CD4-positive, CD25-positive, alpha-beta regulatory T cell (primary cell): ENCODE measurements at places on chromosomes 2 and 18.

DNA sequence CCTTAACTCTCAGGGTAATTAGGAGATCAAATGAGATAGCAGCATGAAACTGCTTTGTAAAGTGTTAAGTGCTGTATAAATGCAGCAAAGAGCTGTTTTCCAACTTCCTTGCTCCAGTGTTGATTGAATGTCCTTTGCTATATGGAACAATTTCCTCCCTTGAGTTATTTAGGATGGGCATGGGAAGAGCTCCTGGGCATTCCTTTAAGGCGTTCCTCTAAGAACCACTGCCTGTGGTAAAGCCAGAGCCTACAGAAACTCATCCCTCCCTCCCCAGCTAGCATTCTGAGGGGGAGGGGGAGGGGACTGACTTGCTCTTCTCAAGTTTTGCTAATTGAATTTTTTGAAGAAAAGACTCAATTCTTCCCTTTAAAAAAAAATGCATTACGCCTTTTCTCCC lies 1.4 kb downstream of the AKAIN1 start:
- no peak for DNase-seq

DNA sequence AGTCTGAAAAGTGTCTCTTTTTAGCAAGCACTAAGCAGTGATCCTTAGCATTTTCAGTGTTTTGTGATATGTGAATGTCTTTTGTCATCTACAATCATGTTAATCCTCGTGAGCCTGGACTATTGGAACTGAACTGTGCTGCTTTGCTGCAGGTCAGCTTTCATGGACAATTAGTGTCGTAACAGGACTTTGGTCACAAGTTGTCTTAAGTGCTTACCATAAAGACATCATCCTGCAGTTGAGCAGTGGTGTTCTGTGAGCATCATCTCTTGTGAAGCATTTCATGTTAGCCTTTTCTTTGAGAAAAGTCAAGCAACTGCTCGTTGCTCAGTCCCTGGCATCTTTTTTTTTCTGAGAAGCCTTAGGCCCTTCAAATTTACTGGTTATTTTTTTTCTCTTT lies 135.9 kb downstream of the ZNF407 start:
- DNase-seq = no peak

DNA sequence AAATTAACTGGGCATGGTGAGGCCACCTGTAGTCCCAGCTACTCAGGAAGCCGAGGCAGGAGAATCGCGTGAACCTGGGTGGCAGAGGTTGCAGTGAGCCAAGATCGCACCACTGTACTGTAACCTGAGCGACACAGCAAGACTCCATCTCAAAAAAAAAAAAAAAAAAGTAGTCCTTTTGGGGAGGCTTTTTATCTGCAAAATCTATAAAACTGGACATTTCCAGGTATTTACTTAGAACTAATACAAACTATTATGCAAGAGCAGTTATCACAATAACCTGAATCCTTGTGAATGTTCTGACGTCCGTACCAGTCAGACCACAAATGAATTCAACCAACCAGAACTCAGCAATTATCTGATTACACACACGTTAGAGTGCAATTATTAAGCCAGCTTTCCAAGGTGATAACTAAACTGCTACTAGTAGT lies 8.8 kb upstream of the RAPH1 start:
- DNase-seq = no peak

- DNase-seq = no peak
Observed at GRCh38 chr18:5431836-5432575, 111.8 kb downstream of the EPB41L3 start.

- no peak for DNase-seq
Observed at GRCh38 chr18:524466-524865, 24.0 kb upstream of the COLEC12 start.

DNA sequence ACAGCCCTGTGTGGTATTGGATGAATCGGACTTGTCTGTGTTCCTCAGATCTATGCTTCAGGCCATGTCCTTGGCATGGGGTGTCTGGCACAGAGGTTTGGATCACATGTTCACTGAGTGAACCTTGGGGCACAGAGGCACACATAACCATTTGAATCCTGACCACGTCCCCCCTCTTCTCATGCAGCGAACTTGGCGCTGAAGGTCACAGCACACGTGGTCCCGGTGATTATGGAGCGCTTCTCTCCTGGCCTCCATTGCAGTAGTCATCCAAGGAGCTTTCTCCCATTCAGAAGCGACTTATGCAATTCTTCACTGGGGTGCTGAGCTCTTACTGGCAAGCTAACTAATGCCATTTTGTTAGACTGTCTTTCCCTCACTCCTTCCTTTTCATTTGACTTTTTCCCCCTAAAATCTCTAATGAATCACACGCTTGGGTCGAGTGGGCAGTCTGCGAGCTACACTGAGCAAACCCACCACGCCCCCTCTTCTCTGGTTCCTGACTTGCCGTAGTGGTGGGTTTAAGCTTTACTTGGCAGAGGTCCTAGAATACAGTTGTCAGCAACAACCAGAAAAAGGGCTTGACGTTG lies 59.4 kb downstream of the KCNG2 start:
- DNase-seq = no peak

- no peak for DNase-seq
Observed at GRCh38 chr18:69757733-69758132, 189.9 kb downstream of the CD226 start.
